NCI-H226 (cell line): ENCODE measurements at places on chromosomes 11 and 22.

DNA sequence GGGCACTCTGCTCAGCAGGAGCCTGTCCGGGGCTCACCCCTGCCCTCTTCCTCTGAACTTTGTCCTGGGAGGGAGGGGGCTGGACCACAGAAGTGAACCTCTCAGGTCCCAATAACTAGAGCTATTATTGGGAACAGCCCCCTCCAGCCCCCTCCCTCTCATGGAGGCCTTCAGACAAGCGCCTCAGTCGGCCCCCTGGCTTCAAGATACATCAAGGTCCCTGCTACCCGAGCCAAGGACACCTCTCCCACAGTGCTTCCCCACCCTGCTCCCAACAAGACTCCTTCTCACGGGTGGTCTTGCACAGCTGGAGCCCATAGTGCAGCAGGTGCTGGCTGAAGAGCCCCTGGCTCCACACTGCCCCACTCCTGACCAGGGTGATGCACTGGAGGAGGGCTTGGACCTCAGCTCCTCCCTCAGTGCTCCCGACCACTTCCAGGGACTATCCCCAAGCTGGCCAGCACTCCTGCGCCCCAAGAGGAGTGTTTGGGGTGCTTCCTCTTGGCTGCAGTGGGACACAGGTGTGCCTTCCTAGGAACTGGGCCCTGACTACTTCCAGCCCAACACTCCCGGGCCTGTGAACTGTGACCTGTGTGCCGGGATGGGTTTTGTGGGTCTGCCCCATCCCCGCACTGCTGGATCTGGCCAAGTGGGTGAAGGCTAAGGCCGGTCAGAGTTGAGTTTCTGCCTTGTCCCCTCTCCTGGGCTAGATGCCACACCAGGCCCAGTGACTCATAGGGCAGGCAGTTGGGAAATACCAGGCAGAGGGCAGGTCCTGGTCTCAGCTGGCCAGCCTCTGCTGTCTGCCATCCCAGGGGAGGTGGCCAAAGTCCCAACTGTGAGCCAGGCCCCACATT is 2.2 kb downstream of the PNPLA2 start:
- peak; percentile 55 for DNase-seq

- DNase-seq, result no peak
Measured at GRCh38 chr11:104043142-104043541, 6.7 kb downstream of the DDI1 start.

- DNase-seq, result no peak
Measured at GRCh38 chr11:121255473-121256125, 37.0 kb upstream of the SC5D start.

DNA sequence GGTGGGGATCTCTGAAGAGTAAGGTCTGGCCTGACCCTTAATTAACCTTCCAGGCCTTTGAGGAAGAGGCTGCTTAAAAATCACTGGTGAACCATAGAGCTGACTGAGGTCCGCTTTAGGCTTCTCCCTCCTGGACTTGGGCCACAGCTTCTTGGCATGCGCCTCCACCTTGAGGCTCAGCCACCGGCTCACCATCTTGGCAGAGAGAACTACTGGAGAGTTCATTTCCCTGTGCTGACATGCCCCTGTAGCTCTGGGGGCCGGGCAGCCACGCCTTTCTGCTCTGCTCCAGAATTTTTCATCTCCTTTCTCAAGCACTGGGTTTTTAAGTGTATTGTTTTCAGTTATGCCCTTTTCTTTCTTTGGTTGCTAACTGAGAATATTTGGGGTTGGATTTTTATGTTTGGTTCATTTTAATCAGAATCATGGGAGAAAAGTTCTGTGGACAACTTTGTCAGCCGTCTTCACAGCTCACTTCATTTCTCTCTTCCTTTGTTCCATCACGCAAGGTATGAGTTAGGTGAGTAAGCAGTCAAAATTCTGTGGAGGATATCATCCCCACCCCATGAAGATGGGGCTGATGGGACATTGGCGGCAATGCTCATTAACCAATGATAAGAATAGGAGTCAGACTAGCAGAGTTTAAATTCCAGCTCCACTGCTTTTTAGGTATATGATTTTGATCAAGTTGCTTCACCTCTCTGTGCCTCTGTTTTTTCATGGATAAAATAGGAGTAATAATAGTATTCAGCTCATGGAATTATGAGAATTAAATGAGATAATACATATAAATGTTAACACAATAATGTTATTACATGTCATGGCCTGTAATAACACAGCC is 103.9 kb downstream of the DBX1 start:
- no peak for DNase-seq

DNA sequence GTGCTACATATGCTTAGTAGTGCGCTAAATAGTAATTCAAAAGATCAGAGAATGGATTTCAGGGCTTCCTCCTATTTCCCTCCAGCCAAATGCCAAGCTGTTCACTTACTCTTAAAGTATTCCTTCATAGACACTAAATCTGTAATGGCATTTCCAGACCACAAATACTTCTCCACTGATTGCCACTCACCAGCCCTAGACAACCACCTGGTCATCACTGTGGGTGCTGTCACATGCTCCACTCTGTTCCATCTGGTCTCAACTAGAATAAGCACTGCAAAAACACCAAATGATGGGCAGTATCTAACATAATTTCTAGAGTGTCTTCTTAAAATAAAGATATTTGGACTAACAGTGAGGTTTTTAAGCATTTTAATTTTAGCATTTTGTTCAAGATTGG is 341.3 kb downstream of the AASDHPPT start:
- no peak for DNase-seq

- DNase-seq, result no peak
Measured at GRCh38 chr11:8357891-8358566, 94.4 kb upstream of the LMO1 start.

GRCh38 chr11:76214968-76215548 is 8.8 kb upstream of the WNT11 start:
- no peak for DNase-seq

DNA sequence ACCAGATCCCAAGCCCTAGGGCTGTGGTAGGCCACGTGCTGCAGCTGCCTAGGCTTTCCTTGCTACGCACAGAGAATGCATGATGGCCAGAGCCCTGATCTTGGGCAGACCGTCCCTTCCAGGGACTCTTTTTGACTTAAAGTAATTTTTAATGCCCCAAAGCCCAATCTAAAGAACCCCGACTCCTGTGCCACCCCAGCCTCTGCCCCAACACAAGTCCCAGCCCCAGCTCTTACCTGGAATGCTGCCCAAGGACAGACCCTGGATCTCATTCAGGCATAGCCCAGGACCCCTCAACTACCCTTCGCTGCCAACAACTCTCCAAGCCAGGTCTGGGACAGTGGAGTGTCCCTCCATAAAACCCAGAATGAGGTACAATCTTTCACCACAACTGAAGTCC is 211.7 kb upstream of the B3GAT1 start:
- DNase-seq, result no peak

- DNase-seq, result no peak
Measured at GRCh38 chr11:39668640-39669039, 1790.8 kb downstream of the LRRC4C start.

- DNase-seq, result peak; percentile 51
Measured at GRCh38 chr11:86440305-86440716, 65.6 kb downstream of the CCDC81 start.
